ENCODE measurements at places on chromosomes 3 and 15. TPM values are rescaled to one million over a fixed set of nuclear protein-coding genes. Genes with fewer than 3 reads are reported as not detected.

- DNase-seq = no peak
These were observed 40.5 kb downstream of the CCNL1 start for GRCh38 chr3:157119369-157119951.

DNA sequence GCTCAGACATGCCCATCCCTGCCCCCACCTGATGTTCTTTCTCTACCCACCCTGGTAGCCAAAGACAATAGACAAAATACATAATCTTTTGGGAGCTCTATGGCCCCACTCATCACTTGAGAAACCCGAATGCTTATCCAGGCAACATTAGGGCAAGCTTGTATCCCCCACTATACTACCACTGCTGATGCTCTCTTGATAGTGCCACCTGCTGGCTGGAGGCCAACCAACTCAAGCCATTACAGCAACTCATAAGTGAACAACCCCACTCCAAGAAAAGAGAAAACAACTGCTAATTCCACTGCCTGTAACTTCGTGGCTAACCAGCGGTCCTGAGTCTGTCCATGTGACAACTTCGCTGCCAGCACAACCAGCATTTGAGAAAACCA is 342.5 kb upstream of the TGFBR2 start:
- no peak for DNase-seq

GRCh38 chr15:101805605-101806345 is 2.5 kb downstream of the OR4F6 start:
- no peak for DNase-seq

- no peak for DNase-seq
These were observed 95.0 kb upstream of the NMNAT3 start for GRCh38 chr3:139772539-139773500.

The ARL14 gene
- not detected for polyA plus RNA-seq

The CFAP91 gene
- 1.8 TPM for polyA plus RNA-seq
